Right atrium auricular region (tissue), 2 donors: ENCODE measurements at places on chromosomes 6 and 20.

DNA sequence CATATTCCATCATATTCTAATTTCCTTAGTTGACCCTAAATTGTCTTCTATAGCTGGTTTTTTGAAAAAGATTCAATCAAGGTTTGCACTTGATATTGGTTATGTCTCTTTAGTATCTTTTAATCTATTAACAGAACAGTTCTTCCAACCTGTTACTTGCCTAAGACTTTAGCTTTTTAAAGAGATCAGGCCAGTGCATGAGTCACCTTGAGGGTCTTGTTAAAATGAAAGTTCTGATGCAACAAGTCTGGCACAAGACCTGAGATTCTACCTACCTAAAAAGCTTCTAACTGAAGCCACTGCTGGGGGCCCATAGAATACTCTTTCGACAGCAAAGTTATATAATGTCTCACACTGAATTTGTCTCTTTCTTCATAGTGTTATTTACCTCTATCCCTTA is 3.2 kb downstream of the USP45 start:
- H3K4me1 ChIP-seq = no peaks in the 10 kb centered on the region
- no peaks in the 10 kb centered on the region for H3K27me3 ChIP-seq
- DNase-seq = no peak
- H3K4me3 ChIP-seq = no peak overlapping the region
- H3K27ac ChIP-seq = no peak overlapping the region

DNA sequence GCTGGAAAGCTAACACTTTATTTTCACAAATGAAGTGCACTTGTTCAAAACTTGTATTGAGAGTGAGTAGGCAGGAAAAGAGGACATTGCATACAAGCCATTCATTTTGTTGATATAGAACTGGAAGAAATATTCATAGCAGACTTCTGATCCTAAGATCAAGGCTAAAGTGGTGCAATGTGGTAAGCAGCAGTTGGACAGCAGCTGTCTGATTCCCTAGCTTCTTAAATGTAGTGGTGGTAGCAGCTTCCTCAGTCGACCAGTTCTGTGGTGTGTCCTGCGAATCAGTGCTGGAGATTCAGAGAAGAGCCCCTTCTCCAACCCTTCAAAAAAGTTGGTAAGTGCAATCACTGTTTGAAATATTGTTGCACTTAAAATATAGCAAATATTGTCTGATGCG is 281.7 kb upstream of the GJE1 start:
- no peaks in the 10 kb centered on the region for H3K27me3 ChIP-seq
- H3K4me3 ChIP-seq = no peak overlapping the region
- no peak for DNase-seq
- no peaks in the 10 kb centered on the region for H3K36me3 ChIP-seq
- no peak overlapping the region for H3K27ac ChIP-seq
- no peaks in the 10 kb centered on the region for H3K4me1 ChIP-seq

- no peaks in the 10 kb centered on the region for H3K36me3 ChIP-seq
- H3K4me3 ChIP-seq = no peak overlapping the region
- H3K27me3 ChIP-seq = no peaks in the 10 kb centered on the region
- peaks cover 20% of the 10 kb centered on the region for H3K4me1 ChIP-seq
- peak; percentile 60 for DNase-seq
Measured at GRCh38 chr20:57628047-57628961, 8.1 kb upstream of the ZBP1 start.

DNA sequence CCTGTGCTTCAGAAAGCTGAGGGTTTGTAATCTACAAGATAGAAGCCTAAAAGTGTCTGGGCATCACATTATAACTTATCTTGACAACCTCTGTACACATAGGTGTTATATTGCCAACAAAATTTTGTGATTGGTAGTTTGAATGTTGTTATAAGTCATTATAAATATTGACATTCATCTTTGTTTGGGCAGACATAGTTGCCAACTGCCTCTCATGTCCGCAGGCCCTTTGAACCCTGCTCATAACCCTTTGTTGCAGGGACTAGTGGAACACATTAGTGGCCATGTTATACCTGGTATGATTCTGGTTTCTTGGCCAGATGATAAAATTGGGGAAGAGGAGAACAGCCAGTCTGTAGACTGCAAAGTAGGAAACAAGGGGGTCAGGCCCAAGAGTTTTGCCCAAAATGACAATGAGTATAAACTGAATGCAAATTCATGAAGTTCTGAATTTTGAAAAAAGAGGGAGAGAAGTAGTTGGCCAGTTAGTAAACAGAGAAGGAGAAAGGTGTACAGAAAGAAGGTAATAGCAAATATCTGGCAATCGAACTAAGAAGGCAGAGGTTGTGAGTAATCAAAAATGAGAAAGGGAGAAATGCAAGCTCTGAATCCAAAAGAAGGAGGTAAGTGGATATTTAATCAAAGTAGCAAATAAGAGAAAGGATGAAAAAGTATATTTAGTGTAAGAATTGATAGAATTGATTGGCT is 21.6 kb upstream of the LMBRD1 start:
- H3K4me3 ChIP-seq = no peak overlapping the region
- DNase-seq = no peak
- H3K4me1 ChIP-seq = no peaks in the 10 kb centered on the region
- no peaks in the 10 kb centered on the region for H3K36me3 ChIP-seq
- H3K27ac ChIP-seq = no peak overlapping the region
- H3K27me3 ChIP-seq = no peaks in the 10 kb centered on the region
